ENCODE measurements at places on chromosomes 6 and 20.

- DNase-seq: peak; percentile 15
These were observed 651 bp upstream of the BLTP3A start for GRCh38 chr6:34791164-34791700.

DNA sequence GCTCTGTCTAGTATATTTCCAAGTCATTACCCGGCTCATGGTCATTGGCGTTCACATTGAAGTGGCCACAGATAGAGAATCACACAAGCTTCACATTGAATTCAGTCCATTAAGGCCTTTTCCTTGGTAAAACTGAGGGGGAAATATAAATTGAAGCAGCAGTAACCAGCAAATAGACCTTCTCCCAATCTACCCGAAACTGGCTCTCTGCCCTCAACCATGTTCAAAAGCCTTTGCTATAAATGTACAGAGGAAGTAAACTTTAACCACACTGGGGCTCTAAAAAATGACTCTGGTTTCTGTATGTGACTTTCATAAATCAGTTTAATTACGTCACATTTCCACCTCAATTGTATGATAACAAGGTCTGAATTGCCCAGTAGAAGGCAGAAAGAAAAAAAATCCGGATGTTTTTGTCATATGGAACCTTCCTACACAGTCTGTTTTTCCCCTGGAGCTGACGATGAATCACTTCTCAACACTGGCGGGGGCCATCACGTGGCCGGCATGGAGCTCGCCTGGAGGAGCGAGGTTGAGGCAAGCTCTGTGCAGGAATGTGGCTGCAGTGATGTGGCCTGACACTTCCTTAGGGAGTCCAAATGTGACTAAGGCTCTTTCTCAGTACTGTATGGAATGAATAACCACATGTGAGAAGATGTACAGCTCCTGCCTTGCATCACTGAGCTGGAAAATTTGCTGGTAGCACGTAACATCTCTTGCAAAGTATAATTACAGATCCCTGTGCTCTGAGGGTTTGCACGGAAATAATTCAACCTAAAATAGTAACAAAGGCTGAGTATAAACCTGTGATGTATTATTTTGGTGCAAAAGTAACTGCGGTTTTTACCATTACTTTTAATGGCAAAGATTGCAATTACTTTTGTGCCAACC is 58.6 kb upstream of the SNX9 start:
- DNase-seq: peak; percentile 63

- no peak for DNase-seq
These were observed 58.8 kb downstream of the RSPO3 start for GRCh38 chr6:127177030-127177922.

GRCh38 chr20:46578745-46579144 is 28.3 kb upstream of the OCSTAMP start:
- no peak for DNase-seq

- DNase-seq: no peak
These were observed 293.2 kb downstream of the QKI start for GRCh38 chr6:163707387-163708355.

DNA sequence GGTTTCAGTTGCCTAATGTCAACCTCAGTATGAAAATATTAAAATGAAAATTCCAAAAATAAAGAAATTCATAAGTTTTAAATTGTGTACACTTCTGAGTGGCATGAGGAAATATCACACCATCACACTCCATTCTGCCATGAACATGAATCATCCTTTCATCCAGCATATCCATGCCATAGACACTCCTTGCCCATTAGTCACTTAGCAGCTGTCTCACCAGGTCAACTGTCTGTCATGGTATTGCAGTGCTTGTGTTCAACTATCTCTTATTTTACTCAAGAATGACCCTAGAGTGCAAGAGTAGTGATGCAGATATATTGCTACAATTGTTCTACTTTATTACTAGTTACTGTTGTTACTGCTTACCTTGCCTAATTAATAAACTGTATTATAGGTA is 712.4 kb downstream of the EPHA7 start:
- DNase-seq: no peak

- no peak for DNase-seq
These were observed 49.3 kb upstream of the ARID1B start for GRCh38 chr6:156727715-156728385.

GRCh38 chr6:129609635-129610034 is 100.3 kb downstream of the ARHGAP18 start:
- no peak for DNase-seq

DNA sequence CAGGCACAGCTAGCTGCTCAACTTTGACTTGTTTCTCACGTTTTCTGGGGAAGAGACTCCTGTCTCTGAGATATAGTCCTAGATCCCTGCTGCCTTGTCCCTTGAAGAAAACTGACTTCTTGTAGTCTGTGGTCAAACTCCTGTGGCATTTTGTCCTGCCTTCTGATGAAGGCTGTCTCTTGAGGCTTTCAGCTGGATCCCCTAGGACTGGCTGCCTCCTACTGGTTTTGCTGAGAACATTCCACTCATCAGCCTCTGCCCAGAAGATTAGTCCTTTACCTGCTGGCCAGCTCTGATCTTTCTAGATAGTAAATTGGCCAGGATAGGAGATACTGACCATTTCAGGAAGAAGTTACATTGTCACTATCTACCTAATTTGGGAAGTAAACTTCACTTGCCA is 71.9 kb upstream of the CNR1 start:
- DNase-seq: no peak

GRCh38 chr6:1230689-1231605 is 81.0 kb upstream of the FOXQ1 start:
- no peak for DNase-seq

GRCh38 chr20:18133962-18134361 is 3.7 kb upstream of the KAT14 start:
- DNase-seq: no peak

GRCh38 chr6:112144145-112144926 is 56.9 kb downstream of the FAM229B start:
- no peak for DNase-seq

- DNase-seq: no peak
These were observed 31.5 kb downstream of the PDE7B start for GRCh38 chr6:135883045-135883444.

GRCh38 chr6:154848580-154848979 is 115.4 kb downstream of the SCAF8 start:
- no peak for DNase-seq

DNA sequence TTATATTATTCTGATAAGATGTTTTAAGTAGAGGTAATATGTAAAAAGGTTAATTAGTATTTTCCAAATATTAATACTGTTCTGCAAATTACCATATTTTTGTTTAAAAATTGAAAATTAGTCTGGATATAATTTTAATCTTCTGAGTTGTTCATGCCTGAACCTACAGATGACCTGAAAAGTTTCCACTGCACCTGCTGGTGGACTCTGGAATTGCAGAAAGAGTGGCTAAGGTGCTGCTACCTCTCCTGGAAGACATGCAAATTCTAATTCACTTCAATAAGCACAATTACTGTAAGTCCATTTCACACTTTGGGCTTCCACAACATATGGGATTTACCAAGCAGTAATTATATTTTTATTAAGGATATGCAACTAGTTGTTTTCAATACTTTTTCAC is 77.7 kb upstream of the OLIG3 start:
- DNase-seq: peak; percentile 33

DNA sequence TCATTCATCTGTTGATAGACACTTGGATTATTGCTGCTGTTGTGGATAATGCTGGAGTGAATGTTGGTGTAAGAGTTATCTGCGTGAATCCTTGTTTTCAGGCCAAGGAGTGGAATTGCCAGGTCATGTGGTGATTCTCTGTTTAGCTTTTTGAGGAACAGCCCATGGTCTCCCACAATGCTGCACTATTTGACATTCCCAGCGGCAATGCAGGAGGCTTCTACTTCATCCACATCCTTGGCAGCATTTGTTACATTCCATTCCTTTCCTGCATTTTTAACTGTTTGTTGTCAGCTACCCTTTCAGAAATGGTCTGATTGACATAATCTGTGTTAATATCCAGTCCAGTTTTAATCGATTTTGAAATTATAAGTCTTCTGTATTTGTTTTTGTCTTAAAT is 51.7 kb upstream of the CLDN20 start:
- no peak for DNase-seq

- no peak for DNase-seq
These were observed 275.9 kb upstream of the EXOC2 start for GRCh38 chr6:968791-969190.

- no peak for DNase-seq
These were observed 490.4 kb downstream of the FRK start for GRCh38 chr6:115570331-115570730.

GRCh38 chr6:85458184-85458583 is 8.3 kb downstream of the NT5E start:
- DNase-seq: no peak

DNA sequence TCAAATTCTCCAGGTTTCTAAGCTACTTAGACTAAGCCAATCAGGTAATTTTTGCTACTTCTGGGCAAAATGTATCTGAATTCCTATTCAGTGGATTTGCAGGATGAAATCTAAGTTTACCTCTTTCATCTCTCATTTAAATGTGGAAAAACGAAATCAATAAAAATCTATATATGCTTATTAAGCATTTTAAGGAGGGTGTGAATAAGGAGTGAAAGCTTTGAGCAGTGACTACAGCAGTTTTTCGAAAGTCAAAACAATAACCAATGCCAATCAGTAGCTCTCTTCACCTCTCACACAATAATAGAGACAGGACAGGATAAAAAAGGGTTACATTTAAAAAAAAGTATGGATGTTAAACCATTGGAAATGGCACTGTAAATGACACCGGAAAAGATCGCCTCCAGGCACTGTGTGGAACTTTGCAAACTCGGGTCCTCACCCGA is 476 bp upstream of the BCKDHB start:
- DNase-seq: no peak

GRCh38 chr20:20201124-20201523 is 148.8 kb downstream of the CFAP61 start:
- DNase-seq: no peak

DNA sequence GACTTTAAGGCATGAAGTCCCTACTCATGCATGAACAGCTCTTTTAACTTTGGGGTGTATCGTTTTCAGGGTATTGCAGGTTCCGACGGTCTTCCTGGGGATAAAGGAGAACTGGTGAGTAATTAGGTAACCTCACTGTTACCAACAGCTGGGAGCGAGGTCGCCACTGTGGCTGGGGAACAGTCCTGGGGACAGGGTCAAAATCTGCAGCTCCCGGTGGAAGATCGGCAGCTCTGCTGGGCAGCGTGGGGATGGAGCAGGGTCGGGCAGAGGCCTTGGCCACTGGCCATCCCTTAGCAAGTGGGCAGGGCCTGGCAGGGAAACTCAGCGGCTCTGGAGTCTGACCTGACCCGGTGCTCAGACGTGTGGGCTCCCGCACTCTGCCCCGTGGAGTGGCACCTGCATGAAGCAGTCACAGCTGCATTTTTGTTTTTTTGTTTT is 16.1 kb downstream of the COL9A3 start:
- no peak for DNase-seq

DNA sequence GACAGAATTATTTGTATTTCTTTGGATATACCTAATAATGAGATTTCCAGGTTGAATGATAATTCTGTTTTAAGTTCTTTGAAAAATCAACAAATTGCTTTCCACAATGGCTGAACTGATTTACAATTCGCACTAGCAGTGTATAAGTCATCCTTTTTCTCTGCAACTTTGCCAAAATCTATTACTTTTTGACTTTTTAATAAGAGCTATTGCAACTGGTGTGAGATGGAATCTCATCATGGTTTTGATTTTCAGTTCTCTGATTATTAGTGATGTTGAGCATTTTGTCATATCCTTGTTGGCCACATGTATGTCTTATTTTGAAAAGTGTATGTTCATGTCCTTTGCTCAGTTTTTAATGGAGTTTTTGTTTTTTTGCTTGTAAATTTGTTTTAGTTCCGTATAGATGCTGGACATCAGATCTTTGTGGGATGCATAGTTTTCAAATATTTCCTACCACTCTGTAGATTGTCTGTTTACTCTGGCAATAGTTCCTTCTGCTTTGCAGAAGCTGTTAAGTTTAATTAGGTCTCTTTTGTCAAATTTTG is 409.8 kb upstream of the CITED2 start:
- DNase-seq: no peak

- no peak for DNase-seq
These were observed 32.3 kb upstream of the NUS1 start for GRCh38 chr6:117642976-117643375.

- no peak for DNase-seq
These were observed 20.1 kb downstream of the RNASET2 start for GRCh38 chr6:166936079-166936787.

GRCh38 chr20:1945134-1945618 is 48.7 kb downstream of the PDYN start:
- no peak for DNase-seq

DNA sequence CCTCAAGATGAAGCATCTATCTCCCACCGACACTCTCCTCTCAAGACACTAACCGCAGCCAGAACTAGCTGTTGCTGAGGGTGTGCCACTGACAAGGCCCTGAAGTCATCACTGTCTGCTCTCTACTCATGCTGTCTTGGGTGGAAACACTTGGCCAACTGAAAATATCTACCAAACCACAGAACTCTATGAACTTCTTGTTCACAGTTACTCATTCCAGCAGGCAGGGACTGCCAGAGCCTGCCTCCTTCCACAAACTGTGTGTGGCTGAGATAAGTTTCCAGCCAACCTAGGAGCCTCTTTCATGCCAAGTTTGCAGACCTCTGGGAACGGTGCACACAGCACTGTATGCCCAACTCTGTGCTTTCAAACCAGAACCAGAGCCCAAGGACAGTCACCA is 45.5 kb upstream of the NXT1 start:
- DNase-seq: no peak

DNA sequence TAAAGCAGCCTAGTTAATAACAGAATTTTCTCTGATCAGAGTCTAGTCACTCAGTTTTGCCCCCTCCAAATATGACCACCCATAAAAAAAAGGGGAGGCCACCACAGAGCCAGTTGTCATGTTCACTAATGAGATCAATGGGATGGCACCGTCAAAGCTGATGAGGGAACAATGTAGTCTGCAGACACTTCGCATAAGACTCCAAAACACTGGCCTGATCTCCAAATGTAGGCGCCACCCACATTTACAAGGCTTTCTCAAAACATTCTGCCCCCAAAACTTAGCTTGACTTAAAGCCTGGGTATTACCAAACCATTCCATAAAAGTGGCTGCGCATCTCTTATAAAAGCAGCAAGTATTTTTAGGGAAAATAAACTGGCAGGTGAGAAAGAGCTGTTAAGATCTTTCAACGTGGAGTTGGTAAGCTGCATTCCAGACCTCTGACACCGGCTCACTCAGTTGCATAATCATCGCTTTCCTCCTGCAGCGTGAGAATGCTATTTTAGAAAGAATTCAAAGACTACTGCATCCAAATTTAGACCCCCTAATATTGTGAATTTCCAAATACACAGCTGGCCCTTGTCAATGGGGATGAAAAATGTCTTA is 59.3 kb downstream of the TBC1D7 start:
- no peak for DNase-seq

DNA sequence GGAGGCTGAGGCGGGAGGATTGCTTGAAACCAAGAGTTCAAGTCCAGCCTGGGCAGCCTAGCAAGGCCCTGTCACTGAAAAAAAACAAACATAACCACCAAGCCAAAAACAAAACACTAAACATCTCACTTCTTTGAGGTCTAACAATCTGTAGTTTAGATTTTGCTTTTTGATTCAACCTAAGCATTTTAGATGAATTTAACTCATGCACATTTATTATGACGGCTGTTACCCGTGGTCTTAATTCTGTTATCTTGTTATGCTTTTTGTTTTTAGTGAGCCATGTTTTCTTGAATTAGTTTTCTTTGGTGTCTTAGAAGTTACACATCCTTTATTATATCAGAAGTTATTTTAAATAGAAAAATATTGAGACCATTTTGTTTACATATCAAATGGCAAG is 13.8 kb upstream of the GTSF1L start:
- no peak for DNase-seq
